ENCODE measurements at places on chromosomes 16 and 17.

- no peak for DNase-seq
Measured at GRCh38 chr17:72034000-72034399, 86.8 kb upstream of the SOX9 start.

- DNase-seq = no peak
Measured at GRCh38 chr16:86343027-86343795, 167.1 kb upstream of the FOXF1 start.

GRCh38 chr17:80569924-80570323 is 25.3 kb downstream of the RPTOR start:
- DNase-seq = no peak

GRCh38 chr16:22217890-22218730 is 12.0 kb downstream of the EEF2K start:
- no peak for DNase-seq

- peak; percentile 6 for DNase-seq
Measured at GRCh38 chr17:80219763-80220053, 425 bp downstream of the SGSH start.

GRCh38 chr17:80050706-80051105 is 14.3 kb downstream of the CCDC40 start:
- DNase-seq = no peak

GRCh38 chr17:77924757-77925336 is 33.7 kb upstream of the TNRC6C start:
- DNase-seq = no peak

GRCh38 chr17:17784657-17785267 is 52.0 kb downstream of the SREBF1 start:
- DNase-seq = no peak
